ENCODE measurements at places on chromosomes 6 and 20. TPM values are rescaled to one million over a fixed set of nuclear protein-coding genes. Genes with fewer than 3 reads are reported as not detected.

- DNase-seq, result no peak
Observed at GRCh38 chr6:121848523-121849255, 413.2 kb downstream of the GJA1 start.

GRCh38 chr6:4377603-4378002, 242.2 kb upstream of the ECI2 start:
- no peak for DNase-seq

- no peak for DNase-seq
Observed at GRCh38 chr6:157169226-157169625, 154.1 kb downstream of the TMEM242 start.

- no peak for DNase-seq
Observed at GRCh38 chr6:161891542-161891941, 617.7 kb upstream of the AGPAT4 start.

GRCh38 chr6:67467341-67467740, 1167.7 kb upstream of the ADGRB3 start:
- no peak for DNase-seq

DNA sequence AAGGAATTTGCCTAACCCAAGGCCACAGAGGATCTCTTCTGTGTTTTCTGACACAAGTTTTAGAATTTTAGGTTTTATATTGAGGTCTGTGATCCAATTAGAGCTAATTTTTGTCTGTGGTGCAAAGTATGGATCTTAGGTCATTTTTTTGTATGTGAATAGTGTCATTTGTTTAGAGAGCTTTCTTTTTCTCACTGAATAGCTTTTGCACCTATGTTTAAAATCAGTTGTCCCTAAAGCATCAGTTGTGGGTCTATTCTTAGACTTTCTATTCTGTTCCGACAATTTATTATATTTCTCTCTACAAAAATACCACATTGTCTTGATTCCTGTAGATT, 341 bp upstream of the MCM9 start:
- no peak for DNase-seq

DNA sequence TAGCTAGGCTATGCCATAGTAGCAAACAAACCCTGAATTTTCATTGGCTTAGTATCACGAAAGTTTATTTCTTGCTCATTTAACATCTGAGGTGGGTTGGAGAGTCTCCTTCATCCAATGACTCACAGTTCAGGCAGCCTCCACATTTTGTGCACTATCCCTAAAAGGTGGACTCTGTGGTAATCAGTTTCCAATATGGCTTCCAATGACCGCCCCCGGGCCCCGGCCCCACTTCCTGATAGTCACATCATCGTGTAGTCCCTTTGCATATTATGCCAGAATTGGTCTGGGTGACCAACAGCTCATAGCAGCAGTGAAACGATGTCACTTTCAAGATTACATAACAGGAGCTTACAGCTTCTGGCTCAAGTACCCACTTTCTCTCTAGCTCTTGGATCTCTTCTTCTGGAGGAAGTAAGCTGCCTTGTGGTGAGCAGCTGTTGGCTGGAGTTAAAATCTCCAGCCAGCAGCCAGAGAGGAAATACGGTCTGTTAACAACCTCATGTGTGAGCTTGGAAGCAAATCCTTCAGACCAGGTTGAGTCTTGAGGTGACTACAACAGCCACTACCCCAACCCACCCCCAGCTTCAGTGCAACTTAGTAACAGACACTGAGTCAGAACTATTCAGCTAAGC, 7.8 kb downstream of the HCRTR2 start:
- DNase-seq, result no peak

DNA sequence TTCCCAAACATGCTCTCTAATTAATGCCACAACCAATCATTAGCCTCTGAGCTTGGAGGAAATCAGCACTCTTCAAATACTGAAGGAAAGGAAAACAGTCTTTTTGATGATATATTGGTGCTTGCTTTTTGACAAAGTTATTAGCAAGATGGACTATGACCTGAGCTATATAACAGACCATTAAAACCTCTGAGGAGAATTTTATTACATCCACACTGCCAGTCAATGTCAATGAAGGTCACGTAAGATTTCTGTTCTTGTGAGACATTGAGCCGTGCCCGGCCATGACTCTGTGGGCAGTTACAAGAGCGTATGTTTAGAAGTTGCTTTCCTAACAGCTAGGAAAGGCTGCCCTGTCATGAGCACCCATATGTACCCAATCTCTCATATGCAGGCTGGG, 659.0 kb downstream of the UTRN start:
- DNase-seq, result no peak

OSER1 gene
- 45.1 TPM for polyA plus RNA-seq

Data from CD14-positive monocyte (primary cell).